Right lobe of liver (tissue), 6 donors: ENCODE measurements at places on chromosomes 5 and 9. TPM values are rescaled to one million over a fixed set of nuclear protein-coding genes. Genes with fewer than 3 reads are reported as not detected.

CCDC69 gene
- 21.1 TPM for total RNA-seq

PCDH1 gene
- 44.1 TPM for total RNA-seq

SLF1 gene
- 1.8 TPM for total RNA-seq

SNX2 gene
- 37.3 TPM for total RNA-seq

BARHL1 gene
- not detected for total RNA-seq

RAB3C gene
- total RNA-seq = 2.6 TPM

LCN10 gene
- total RNA-seq = 0.81 TPM

GRCh38 chr9:20355022-20355421 is 267.3 kb downstream of the MLLT3 start:
- no peak for DNase-seq

GRCh38 chr9:10265153-10265631 is 347.6 kb downstream of the PTPRD start:
- no peak for DNase-seq

DNA sequence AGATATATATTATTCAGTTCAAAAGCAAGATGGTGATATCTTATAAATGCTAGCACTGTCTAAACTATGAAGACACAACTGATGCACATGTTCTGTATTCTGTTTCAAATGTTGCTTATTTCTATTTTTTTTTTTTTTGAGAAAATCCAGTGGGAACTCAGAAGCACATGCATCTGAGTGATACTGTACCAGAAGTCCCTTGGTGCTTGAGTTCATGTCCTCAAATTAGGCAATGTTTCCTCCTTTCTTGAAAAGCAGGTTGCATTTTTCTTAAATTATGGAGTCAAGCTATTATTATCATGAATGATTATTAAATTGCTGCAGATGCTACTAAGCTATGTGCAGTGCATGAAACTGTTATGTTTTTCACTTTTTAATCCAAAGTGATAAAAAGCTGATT is 70.4 kb downstream of the CAMK4 start:
- DNase-seq = no peak

DNA sequence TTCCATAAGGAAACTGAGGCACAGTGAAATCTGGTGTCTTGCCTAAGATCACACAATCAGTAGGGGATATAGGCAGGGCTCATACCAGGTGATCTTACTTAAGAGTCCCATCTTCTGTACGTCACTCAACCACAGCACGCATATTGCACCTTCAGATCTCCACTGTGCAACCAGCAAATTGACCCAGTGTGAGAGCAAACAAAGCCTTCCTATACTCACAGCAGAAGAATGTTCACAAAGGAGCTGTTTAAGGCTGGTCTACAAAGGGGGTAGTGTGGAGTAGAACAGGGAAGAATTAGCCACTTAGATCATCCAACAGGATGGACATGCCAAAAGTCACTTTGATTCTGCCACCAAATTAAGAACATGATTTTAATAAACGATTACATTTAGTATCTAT is 305.9 kb downstream of the SLIT3 start:
- DNase-seq = no peak

DNA sequence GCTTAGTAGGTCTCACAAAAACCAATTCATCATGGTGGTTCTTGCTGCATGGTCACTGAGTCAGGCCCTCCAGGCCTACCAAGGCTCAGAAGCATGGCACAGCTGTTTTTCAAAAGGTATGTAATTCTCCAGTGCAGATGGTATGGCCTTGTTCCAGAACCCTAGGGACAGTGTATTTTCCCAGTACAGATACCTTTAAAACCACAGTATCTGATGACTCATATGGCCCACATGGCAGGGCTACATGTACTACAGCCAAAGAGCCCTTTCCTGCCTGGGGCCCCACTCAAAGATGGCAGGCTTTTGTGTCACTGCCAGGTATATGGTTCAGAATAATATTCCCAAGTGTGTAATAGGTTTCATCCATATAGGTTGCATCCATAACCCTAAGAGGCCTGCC is 16.5 kb downstream of the CSF2 start:
- DNase-seq = no peak

DNA sequence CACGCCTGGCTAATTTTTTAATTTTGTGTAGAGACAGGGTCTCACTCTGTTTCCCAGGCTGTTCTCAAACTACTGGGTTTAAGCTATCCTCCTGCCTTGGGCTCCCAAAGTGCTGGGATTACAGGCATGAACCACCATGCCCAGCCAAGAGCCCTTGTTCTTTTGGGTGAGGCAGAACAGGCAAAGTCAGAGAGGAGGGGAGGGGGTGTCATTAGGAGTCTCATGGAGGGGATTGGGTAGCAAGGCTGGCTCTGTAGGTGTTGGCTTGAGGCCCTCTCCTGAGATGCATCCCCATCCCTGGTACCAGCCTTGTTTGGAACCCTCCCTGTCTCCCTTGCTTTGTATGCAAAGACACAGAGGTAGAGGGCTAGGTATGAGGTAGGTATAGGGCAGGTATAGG is 24.1 kb downstream of the GSN start:
- no peak for DNase-seq

- DNase-seq = no peak
These were observed 257.9 kb downstream of the MAN2A1 start for GRCh38 chr5:109947667-109948066.

GRCh38 chr9:135888126-135888765 is 19.1 kb downstream of the CAMSAP1 start:
- no peak for DNase-seq

DNA sequence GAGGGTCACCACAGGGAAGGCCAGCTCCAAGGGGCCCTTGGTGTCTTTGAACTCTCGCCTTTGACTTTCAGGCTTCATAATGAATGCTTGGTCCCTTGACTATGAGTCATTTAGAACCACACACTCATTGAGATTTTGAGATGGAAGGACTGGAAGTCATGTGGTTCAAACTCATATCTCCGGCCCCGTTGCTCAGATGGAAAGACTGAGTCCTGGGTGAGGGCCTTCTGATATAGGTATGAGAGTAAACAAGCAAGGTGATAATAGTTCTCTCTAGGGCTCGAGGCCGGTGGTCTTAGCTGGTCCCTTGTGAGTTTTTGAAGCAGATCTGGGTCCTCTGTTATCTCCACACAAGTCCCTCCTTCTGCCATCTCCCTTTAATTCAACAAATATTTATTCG is 210.6 kb downstream of the PAX5 start:
- DNase-seq = no peak

DNA sequence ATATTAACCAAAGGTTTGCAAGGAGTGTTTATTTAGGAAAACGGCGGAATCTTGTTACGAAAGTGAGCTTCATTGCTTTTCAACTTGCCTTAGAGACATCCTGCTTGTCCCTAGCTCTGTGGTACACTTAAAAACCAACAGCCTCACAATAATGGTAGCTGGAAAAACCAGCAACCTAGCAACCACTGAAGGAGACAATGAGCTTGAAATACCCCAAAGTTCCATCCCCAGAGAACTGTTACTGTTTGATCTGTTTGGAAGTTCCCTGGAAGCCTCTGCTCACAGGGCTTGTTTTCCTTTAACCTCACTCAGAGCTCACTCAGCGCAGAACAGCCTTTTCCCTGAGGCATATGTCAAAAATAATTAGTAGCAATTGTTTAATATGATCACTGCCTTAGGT is 43.2 kb downstream of the SH3TC2 start:
- no peak for DNase-seq

DNA sequence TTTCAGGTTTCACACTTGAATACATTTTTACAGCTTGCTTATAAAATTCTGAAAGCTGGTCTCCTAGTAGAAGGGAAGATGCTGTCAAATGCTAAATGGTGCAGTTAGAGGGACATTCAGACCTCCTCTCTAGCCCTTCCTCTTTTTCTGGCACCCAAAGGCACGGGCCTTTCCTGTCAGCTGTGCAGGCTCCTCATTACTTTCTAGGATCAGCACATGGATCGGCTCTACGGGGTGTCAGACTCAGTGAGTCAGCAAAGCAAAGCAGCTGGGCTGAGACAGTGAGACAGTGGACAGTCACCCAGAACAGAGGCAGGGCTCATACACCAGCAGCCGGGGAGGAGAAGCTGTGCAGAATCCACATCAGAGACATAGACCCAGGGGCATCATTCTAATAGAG is 80.0 kb upstream of the TNC start:
- DNase-seq = no peak

DNA sequence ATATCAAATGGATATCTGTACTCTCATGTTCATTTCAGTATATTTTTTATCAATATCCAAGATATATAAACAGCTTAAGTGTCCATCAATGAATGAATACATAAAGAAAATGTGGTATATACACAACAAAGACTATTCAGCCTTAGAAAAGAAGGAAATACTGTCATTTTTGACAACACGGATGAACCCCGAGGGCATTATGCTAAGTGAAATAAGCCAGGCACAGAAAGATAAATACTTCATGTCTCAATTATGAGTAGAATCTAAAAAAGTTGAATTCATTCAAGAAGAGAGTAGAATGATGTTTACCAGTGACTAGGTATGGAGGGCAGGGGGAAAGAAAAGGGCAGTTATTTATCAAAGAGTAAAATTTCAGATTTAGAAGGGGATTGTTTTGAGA is 949.8 kb upstream of the TYRP1 start:
- no peak for DNase-seq

DNA sequence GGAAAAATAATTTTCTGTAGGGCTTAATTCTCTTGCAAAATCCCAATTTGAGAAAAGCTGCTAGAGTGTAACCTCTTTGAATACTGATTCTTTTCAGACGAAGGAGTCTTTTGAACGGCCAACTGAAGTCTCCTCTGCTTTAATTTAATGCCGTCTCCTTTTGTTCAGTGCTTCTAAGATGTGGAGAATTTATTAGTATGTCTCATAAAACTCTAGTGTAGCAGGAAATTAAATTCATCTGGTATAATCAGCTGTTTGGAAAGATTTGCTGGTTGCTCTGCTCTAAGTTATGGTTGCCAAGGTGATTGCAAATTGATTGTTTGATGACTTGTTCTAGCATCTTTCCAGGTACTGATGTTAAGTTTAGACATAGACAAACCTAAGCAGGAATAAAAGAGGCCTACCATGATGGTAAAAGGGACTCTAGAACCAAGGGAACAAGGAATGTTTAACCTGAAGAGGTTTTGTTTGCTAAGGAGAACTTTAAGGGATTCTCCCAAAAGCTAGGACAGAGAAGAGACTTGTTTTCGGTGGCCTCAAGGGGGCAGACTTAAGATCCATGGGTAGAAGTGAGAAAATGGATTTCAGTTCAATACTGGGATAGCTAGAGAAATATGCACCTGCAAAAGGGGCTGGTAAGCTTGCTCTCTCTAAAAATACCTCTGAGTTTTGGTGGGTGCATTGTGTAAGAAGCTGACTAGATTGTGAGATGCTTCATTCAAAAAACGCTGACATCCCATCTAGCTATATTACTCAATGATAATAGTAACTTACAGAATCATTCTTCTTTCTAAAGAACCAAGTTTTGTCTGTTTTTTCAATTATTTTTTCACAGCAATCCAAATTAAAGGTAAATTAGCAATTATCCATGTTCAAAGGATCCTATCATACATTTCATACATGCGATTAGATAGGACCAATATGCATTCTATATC is 5.7 kb upstream of the ADRB2 start:
- no peak for DNase-seq

DNA sequence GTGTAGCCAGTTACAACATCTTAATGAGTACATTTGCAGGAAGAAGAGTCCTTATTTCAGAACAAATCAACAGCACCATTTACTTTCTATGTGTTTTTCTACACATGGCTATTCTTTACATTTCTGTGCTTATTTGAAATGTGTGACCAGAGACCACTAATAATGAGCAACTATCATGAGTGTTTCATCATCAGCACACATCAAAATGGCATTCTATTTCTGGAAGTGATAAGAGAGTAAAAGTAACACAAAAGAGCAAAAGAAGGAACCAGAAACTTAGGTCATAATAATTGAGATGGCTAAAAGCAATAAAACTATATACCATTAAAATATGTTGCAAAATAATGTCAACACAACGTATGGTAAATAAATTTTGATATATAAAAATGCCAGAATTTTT is 159.7 kb downstream of the PBX3 start:
- DNase-seq = no peak
